A673 (cell line): ENCODE measurements at places on chromosomes 4 and X. TPM values are rescaled to one million over a fixed set of nuclear protein-coding genes. Genes with fewer than 3 reads are reported as not detected.

The EGF gene
- 24.6 and 26.7 TPM in 2 replicates for total RNA-seq

The TMEM131L gene
- total RNA-seq = 17.0 and 18.4 TPM in 2 replicates

The PPP3CA gene
- total RNA-seq = 117 and 129 TPM in 2 replicates

The BCOR gene
- total RNA-seq = 58.8 and 59.0 TPM in 2 replicates

The SPATA18 gene
- 0.71 and 0.92 TPM in 2 replicates for total RNA-seq

The PRDM5 gene
- 6.6 and 7.1 TPM in 2 replicates for total RNA-seq

The P2RY10 gene
- not detected in 2 replicates for total RNA-seq

The DAPP1 gene
- total RNA-seq = not detected in 2 replicates

The IKBKG gene
- 28.0 and 30.4 TPM in 2 replicates for total RNA-seq

The ZCCHC12 gene
- total RNA-seq = 1.2 TPM in 2 replicates

The SH3TC1 gene
- total RNA-seq = 0.71 and 2.7 TPM in 2 replicates

The CENPE gene
- 80.3 and 81.0 TPM in 2 replicates for total RNA-seq

The SNCA gene
- 2.6 and 3.1 TPM in 2 replicates for total RNA-seq

The BEND4 gene
- 0.13 and 0.31 TPM in 2 replicates for total RNA-seq

The TRAM1L1 gene
- total RNA-seq = 4.5 and 5.3 TPM in 2 replicates

The XKRX gene
- not detected in 2 replicates for total RNA-seq

The POLR2B gene
- 71.9 and 74.1 TPM in 2 replicates for total RNA-seq

The MAGED4 gene
- 57.1 and 59.5 TPM in 2 replicates for total RNA-seq

The GAGE12J gene
- total RNA-seq = not detected in 2 replicates

The AREG gene
- total RNA-seq = not detected in 2 replicates

The RAB33A gene
- total RNA-seq = 4.8 and 6.2 TPM in 2 replicates

The PDGFRA gene
- total RNA-seq = 0.24 and 0.66 TPM in 2 replicates

The SORBS2 gene
- not detected in 2 replicates for total RNA-seq

The GLOD5 gene
- not detected in 2 replicates for total RNA-seq

The PCDH19 gene
- 0.39 and 0.80 TPM in 2 replicates for total RNA-seq

The AKAP14 gene
- not detected in 2 replicates for total RNA-seq

The ANOS1 gene
- 0.06 and 0.07 TPM in 2 replicates for total RNA-seq

The RHOXF2 gene
- not detected in 2 replicates for total RNA-seq

The HS3ST1 gene
- not detected in 2 replicates for total RNA-seq

The HDX gene
- not detected in 2 replicates for total RNA-seq

The CXCL6 gene
- 0.28 and 0.56 TPM in 2 replicates for total RNA-seq

The LGI2 gene
- 0.43 TPM in 1 of 2 replicates, not detected in the other for total RNA-seq

The RNF128 gene
- total RNA-seq = not detected in 2 replicates

The SLC2A9 gene
- total RNA-seq = not detected in 2 replicates

The FAM120C gene
- 17.4 and 21.8 TPM in 2 replicates for total RNA-seq

The GLRB gene
- 5.1 and 5.8 TPM in 2 replicates for total RNA-seq

The MAGEA2 gene
- total RNA-seq = not detected in 2 replicates
